ENCODE measurements at places on chromosomes 7 and 10. TPM values are rescaled to one million over a fixed set of nuclear protein-coding genes. Genes with fewer than 3 reads are reported as not detected.

Gene C10orf53
- total RNA-seq = not detected

Gene TBC1D12
- 57.5 TPM for total RNA-seq

Gene BMPR1A
- total RNA-seq = 46.5 TPM

Gene ZNF503
- 1.6 TPM for total RNA-seq

Gene AIFM2
- total RNA-seq = 4.9 TPM

Gene EPDR1
- total RNA-seq = 20.0 TPM

Gene ADRA2A
- total RNA-seq = 19.6 TPM

Gene THSD7A
- 34.6 TPM for total RNA-seq

Gene ODAD2
- 0.82 TPM for total RNA-seq

Gene GHRHR
- not detected for total RNA-seq

Gene HERPUD2
- 21.2 TPM for total RNA-seq

Gene MOSPD3
- total RNA-seq = 9.0 TPM

Gene UPF2
- 24.1 TPM for total RNA-seq

Gene FXYD4
- not detected for total RNA-seq

Gene ACTL6B
- total RNA-seq = 163 TPM

Gene PLXNA4
- 67.7 TPM for total RNA-seq

Gene ANKRD1
- total RNA-seq = not detected

Gene FAM3C
- total RNA-seq = 110 TPM

Gene GIMAP7
- total RNA-seq = 2.4 TPM

Gene LRRC4
- 13.9 TPM for total RNA-seq

Gene NEUROD6
- total RNA-seq = 653 TPM

Gene FAM171A1
- 23.6 TPM for total RNA-seq

Gene CCDC71L
- 108 TPM for total RNA-seq

Gene LHPP
- 16.3 TPM for total RNA-seq

Gene SP4
- 74.6 TPM for total RNA-seq
